ENCODE measurements at places on chromosomes 6 and 20.

DNA sequence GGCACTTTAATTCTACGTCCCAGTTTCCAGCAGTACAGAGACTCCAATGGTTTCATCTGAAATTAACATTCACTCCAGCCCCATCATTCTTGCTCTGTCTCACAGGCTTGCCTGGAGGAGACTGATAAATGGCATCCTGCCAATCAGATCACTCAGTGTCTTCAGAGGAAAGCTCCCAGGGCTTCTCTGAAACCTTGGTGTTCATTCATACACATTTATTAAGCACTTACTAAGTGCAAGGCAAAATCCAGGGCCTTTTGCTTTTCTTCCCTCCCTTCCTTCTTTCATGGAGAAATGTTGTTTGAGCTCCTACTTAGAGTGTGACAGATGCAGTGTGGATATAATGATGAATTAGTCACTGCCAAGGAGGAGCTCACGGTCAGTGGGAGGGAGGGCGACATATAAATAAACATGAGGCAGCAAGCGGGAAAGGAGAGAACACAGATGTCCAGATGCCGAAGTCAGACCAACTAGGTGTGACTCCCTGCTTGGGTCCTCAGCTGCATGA is 106.7 kb upstream of the DTNBP1 start:
- no peak overlapping the region for H3K4me3 ChIP-seq
- peaks cover 1% of the 10 kb centered on the region for H3K4me1 ChIP-seq
- no peaks in the 10 kb centered on the region for H3K27me3 ChIP-seq
- H3K36me3 ChIP-seq, result no peaks in the 10 kb centered on the region
- H3K27ac ChIP-seq, result no peak overlapping the region

DNA sequence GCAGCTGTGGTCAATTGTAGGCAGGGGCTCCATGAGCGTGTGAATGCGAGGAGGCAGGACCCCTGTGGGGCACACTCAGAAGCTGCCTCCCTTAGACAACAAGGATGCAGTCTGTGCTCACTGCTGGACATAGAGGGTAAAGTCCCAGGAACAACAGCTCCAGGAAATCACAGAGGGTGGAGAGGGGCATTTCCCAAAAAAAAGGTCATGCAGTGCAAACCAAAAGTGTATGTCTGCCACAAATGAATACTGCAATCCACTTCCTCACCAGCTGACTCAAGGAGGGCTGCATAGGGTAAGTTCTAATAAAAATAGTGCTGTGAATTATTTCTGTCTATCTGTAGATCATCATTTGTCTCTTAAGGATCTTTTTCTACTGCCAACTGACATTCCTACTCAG is 95.8 kb downstream of the RNF182 start:
- no peak overlapping the region for H3K4me3 ChIP-seq
- H3K27ac ChIP-seq, result no peak overlapping the region
- H3K27me3 ChIP-seq, result no peaks in the 10 kb centered on the region
- H3K4me1 ChIP-seq, result no peaks in the 10 kb centered on the region
- H3K36me3 ChIP-seq, result no peaks in the 10 kb centered on the region

DNA sequence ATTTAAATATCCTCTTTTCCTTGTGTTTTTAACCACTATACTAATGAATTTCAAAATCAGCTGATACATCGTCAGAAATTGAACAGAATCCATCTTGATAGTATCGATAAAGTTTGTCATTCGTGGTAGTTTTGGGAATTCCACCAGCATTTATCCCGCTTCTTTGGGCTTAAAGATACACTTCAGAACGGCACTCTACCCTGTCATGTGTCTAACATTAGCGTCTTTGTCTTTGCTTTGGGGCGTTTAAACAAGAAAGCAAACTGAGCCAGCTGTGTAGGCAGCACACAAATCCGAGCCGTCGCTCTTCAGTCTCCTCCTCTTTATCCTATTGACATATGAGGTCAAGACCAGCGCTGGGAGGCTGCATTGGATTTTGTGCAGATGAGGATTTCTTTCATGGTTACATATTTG is 27.5 kb upstream of the NHSL1 start:
- H3K36me3 ChIP-seq, result no peaks in the 10 kb centered on the region
- DNase-seq, result no peak
- H3K27me3 ChIP-seq, result no peaks in the 10 kb centered on the region
- no peaks in the 10 kb centered on the region for H3K4me1 ChIP-seq
- no peak overlapping the region for H3K4me3 ChIP-seq

DNA sequence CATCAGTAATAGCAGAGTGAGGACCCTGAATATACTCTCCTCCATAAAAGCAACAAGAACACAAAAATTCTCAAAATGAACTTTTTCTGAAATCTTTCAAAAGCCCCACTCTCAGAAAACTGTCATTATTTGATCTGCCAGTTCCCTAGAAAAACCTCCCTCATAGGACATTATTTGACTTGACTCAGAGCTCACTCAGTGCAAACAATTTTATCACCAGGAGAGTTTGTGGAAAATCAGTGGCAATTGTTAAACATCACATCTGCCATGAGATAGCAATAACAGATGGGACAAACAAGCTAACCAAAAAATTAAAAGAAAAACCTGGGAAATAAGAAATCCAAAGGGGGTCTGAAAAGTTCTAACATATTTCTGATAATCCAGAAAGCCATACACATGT is 100.0 kb downstream of the ATG5 start:
- H3K4me1 ChIP-seq, result no peaks in the 10 kb centered on the region
- no peak overlapping the region for H3K4me3 ChIP-seq
- H3K27me3 ChIP-seq, result no peaks in the 10 kb centered on the region
- DNase-seq, result no peak
- no peak overlapping the region for H3K27ac ChIP-seq

DNA sequence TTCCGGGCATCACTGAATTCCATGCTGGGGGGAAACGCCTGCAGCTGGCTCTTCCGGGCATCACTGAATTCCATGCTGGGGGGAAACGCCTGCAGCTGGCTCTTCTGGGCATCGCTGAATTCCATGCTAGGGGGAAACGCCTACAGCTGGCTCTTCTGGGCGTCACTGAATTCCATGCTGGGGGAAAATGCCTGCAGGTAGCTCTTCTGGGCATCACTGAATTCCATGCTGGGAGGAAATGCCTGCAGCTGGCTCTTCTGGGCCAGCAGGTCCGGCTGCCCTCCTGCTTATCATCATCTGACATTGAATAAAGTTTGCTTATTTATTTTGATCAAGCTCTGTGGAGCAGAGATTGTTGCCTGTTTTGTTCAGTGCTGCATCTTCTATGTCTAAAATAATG is 355.1 kb downstream of the SMOC2 start:
- no peaks in the 10 kb centered on the region for H3K36me3 ChIP-seq
- H3K4me1 ChIP-seq, result no peaks in the 10 kb centered on the region
- H3K27ac ChIP-seq, result no peak overlapping the region
- no peaks in the 10 kb centered on the region for H3K27me3 ChIP-seq

- H3K27ac ChIP-seq, result no peak overlapping the region
- no peak for DNase-seq
- no peaks in the 10 kb centered on the region for H3K27me3 ChIP-seq
- no peaks in the 10 kb centered on the region for H3K4me1 ChIP-seq
- H3K36me3 ChIP-seq, result no peaks in the 10 kb centered on the region
Observed at GRCh38 chr6:94121094-94121493, 701.7 kb upstream of the EPHA7 start.

- no peak for DNase-seq
- H3K36me3 ChIP-seq, result no peaks in the 10 kb centered on the region
- H3K27ac ChIP-seq, result no peak overlapping the region
- no peak overlapping the region for H3K4me3 ChIP-seq
Observed at GRCh38 chr6:19175023-19175422, 662.1 kb upstream of the ID4 start.

- H3K27ac ChIP-seq, result no peak overlapping the region
- no peaks in the 10 kb centered on the region for H3K36me3 ChIP-seq
- H3K27me3 ChIP-seq, result no peaks in the 10 kb centered on the region
Observed at GRCh38 chr6:7132398-7133035, 24.8 kb downstream of the RREB1 start.

GRCh38 chr20:40591536-40591935 is 97.5 kb downstream of the MAFB start:
- H3K27me3 ChIP-seq, result peaks cover 3% of the 10 kb centered on the region
- H3K4me3 ChIP-seq, result no peak overlapping the region
- no peaks in the 10 kb centered on the region for H3K36me3 ChIP-seq

DNA sequence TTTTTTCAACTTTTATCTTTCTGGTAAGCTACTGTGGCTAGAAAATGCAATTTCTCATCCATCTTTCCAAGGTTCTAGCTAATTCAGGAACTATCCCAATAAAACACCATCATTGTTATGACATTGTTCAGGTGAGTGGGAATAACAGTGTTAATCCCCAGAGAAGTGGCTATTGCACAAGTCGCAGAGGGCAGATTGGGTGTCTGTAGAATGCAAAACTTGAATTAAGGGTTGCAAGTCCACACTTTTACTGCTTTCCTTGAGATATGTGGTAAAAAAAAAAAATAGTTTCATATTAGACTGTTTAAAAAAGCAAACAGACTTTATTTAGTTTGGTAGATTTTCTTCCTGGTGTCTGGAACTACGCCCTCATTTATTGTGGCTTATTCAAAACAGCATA is 41.1 kb upstream of the PRDM1 start:
- no peak overlapping the region for H3K4me3 ChIP-seq
- no peak for DNase-seq
- H3K27me3 ChIP-seq, result no peaks in the 10 kb centered on the region
- no peaks in the 10 kb centered on the region for H3K36me3 ChIP-seq
- H3K27ac ChIP-seq, result no peak overlapping the region

DNA sequence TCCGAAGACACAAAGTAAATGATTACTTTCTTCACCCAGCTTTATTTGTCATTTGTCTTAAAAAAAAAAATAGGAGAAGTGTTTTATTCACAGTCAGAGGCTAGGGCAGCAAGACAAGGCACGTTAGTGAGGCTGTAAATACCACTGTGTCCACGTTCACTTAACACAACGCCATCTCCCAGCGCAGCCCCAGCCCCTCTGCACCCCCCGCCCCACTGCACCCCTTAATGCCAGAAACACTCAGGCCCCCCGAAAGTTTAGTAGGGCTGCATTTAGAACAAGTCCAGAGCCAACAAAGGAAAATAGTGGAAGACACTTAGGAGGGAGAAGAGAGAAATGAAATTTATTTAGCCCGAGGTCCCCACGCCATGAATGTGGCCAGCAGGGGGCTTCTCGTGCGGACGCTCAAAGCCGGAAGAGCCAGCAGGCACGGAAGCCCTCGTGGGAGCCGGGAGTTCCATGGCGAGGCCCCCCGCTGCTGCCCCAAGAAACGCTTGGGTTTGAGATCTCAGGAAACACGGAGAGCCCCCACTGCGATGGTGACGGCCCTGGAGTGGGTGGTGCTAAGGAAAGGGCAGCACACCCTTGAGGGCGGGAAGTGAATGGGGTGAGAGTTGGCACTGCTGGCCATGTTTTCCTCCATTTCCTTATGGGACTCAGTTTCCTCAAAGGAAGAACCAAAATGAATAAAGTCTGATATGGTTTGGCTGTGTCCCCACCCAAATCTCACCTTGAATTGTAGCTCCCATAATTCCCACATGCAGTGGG is 50.2 kb downstream of the IYD start:
- peak overlapping the region; percentile 51 for H3K4me3 ChIP-seq
- no peaks in the 10 kb centered on the region for H3K4me1 ChIP-seq
- no peaks in the 10 kb centered on the region for H3K27me3 ChIP-seq

All from aorta (tissue), 5 donors.